ENCODE measurements at places on chromosomes 11 and 22. TPM values are rescaled to one million over a fixed set of nuclear protein-coding genes. Genes with fewer than 3 reads are reported as not detected.

Gene TSPAN18
- total RNA-seq = 0.26 TPM

Gene CECR2
- under 0.01 TPM for total RNA-seq

Gene OR51I1
- total RNA-seq = 0.26 TPM

Gene LGR4
- total RNA-seq = 6.4 TPM

Gene OR52E8
- not detected for total RNA-seq

Gene IFITM1
- total RNA-seq = 41.6 TPM

Gene CCDC81
- total RNA-seq = 0.66 TPM

Gene SCN2B
- 4.9 TPM for total RNA-seq

Gene RNF169
- total RNA-seq = 32.2 TPM

Gene SCGB1D2
- total RNA-seq = not detected

Gene PGA5
- not detected for total RNA-seq

Gene ELFN2
- total RNA-seq = under 0.01 TPM

Gene SERPING1
- 17.2 TPM for total RNA-seq

Gene PNPLA5
- total RNA-seq = under 0.01 TPM

Gene NPTXR
- total RNA-seq = 2.0 TPM

Gene MRGPRX4
- not detected for total RNA-seq

Gene RNF141
- 26.2 TPM for total RNA-seq

Gene SCGB2A2
- not detected for total RNA-seq

Gene CALCB
- 0.17 TPM for total RNA-seq

Gene MS4A15
- total RNA-seq = not detected

Gene RFPL1
- total RNA-seq = not detected

Gene CLDN5
- 0.33 TPM for total RNA-seq

Gene BATF2
- 2.1 TPM for total RNA-seq

Gene PIWIL4
- total RNA-seq = 3.3 TPM

Gene MMP3
- 47.1 TPM for total RNA-seq

Gene GRIA4
- 0.50 TPM for total RNA-seq

Gene NCR3LG1
- total RNA-seq = 4.5 TPM

Gene SLC22A25
- total RNA-seq = not detected

Gene TMEM121B
- under 0.01 TPM for total RNA-seq

Gene MAPK8IP2
- 0.26 TPM for total RNA-seq

Gene DNAJB13
- not detected for total RNA-seq

Gene RFPL3
- total RNA-seq = not detected
